Stimulated activated CD4-positive, alpha-beta T cell treated with anti-CD3 and anti-CD28 coated beads, Interleukin-4, amount 100 ng/mL, for 1 hour (primary cell): ENCODE measurements at places on chromosomes 5 and 9.

GRCh38 chr5:168674893-168675482 is 95.8 kb upstream of the PANK3 start:
- no peak for DNase-seq

DNA sequence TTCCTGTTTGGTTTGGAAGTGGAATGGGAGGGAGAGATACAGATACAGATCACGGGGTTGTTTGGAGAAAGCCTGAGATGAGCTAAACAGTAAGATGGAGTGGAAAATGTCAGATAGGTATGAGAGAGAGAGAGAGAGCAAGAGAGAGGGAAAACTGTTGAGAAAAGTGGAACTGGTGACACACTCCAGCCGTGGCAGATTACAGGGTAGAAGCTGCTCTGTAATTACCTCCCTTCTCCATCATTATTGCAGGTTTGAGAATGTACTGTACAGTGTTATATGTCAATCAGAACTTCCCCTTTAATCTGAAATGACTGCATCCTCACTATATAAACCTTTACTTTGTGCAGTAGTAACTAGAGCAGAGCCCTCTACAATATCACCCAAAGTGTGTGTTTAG is 74.5 kb upstream of the WWC1 start:
- no peak for DNase-seq

DNA sequence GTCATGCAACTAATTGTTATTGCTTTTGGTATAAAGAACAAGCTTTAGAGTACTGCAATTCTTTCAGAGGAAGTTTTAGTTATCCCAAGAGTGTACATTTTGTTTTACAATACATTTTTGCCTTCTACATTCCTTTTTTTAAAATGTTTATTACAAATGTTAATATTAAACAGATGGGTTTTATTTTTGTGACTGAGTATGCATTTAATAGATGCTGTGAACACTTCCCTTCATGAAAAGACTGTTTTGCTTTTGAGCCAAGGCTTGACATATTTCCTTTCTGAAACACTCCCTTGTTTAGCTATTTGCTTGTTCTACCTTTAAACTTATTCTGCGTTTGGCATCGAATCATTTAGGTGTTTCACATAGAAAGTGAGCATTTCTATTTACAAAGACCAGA is 14.8 kb upstream of the ZNF474 start:
- no peak for DNase-seq

DNA sequence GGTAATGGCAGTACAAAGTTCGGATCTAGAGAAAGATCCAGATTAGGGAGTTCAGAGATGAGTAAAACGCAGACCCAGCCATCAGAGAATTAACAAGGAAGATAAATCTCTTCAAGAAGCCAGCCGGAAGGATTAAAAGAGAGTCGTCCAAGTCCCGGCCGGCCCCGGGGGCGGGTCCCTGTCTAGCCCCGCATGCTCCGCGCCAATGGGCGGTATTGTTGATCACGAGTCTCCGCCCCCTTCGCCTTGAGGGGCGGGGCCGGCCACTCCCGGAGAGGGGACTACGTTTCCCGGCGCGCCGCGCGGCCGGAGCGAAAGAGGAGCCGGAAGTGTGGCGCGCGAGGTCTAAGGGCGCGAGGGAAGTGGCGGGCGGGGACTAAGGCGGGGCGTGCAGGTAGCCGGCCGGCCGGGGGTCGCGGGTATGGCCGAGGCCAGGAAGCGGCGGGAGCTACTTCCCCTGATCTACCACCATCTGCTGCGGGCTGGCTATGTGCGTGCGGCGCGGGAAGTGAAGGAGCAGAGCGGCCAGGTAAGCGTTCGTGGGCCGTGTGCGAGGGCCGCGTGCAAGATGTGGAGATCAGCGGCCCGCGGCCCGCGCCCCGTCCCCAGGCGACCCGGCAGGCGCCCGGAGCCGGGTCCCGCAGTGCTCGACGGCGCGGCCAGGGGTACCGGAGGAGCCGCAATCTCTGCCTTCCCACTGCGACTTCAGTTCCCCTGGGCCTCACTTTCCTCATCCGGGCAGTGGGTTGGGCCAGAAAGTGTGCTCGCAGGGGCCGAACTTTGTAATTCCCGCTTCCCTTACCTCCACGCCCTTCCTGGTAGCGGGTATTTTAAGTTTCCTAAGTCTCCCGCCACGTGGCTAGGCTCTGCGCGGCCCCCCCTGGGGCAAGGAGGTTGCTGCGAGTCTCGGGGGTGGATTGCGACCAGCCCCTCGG is at the start of gene TCOF1:
Gene TCOF1 (plus strand): TSS at position 372 of the 935 bp plus-strand sequence. CDS start 50 bp downstream, at position 422.
- DNase-seq = peak; percentile 98

- no peak for DNase-seq
These were observed 35.1 kb downstream of the NDST1 start for GRCh38 chr5:150542933-150543445.

- no peak for DNase-seq
These were observed 149.3 kb upstream of the MPDZ start for GRCh38 chr9:13428766-13429165.

DNA sequence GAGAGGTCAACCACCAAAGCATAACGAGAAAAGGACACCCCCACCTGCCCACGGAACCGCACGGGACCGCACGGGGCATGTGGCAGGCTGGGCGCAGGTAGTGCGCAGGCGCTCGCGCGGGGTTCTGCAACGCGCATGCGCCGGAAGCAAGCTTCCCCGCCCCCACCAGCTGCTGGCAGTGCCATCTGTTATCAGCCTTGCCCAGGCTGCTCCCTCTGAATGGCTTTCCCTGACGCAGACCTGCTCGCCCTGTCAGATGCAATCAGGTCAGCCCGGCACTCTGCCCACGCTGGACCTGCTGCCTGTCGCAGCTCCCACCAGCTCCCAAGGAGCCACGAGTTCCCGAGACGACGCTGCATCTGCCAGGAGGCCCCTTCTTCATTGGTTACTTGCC is 22.8 kb downstream of the PTCH1 start:
- peak; percentile 52 for DNase-seq

DNA sequence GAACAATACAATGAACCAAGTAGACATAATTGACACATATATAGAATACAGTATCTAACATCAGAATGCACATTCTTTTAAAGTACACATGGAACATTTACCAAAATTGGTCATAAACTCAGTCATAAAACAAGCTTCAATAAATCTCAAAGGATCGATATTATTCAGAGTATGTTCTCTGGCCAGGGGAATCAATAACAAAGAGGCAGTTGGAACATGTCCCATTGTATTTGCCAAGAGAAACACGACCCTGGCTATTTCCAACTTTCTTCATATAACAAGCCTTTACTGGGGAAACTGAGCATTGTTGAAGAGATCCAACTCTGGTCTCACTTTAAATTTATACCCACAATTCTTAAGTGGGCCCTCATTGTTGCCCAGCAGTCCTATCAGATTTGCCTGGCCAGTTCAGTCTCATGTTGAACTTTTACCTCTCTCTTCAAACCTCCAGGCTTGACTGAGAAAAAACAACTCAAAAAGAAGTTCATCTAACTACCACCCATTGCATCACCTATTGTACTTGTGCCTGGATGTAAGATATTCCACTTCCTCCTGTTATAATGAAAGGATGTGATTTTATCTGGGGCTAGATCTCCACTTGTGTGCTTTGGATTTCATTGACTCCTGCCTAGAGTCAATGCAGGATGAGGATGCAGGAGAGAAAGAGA is 162.5 kb downstream of the HSPA4 start:
- no peak for DNase-seq

DNA sequence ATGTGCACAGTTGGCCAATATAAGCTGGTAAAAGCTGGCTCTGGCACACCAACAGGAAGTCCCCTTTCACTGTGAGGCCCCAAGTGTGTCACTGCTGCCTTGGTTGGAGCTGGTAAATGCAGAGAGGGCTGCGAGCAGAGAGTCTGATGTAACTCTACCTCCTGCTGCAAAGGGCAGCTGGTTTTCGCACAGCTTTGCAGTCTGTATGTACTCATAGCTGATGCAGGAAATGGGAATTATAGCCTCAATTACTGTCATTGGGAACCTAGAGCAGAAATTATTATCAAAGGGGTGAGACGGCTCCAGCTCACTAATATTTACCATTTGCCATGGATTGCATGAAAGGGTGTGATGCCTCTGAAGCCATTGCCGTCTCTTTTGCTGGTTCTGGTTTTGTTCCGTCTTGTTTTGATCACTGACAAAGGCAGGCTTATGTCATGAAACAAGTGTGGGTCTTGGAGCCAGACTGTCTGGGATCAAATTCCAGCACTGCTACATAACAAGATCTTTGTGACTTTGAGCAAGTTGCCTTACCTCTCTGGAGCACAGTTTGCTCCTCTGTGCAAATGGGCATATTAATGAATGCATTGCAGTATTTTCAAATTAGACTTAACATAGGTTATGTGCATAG is 124.3 kb upstream of the SLC25A48 start:
- DNase-seq = no peak

DNA sequence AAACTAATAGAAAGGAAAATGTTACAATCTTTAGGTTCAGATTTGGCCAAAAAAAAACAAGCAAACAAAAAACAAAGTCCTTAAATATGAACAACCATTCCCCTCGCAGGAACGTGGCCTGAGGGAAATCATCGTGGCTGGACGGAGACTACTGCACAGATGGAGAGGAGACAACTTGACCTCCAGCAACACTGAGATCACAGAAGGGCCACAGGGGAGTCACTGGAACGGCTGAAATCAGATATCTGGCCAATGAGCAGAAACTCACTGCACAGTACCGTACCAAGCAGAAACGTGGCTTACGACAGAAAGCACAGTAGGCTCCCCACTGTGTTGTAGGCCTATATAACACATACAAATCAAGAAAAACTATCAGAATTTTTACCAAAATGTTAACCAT is 27.7 kb downstream of the CAMSAP1 start:
- no peak for DNase-seq
